ENCODE measurements at places on chromosomes 2 and 18. TPM values are rescaled to one million over a fixed set of nuclear protein-coding genes. Genes with fewer than 3 reads are reported as not detected.

Gene GALM
- total RNA-seq, result 20.0 TPM

DNA sequence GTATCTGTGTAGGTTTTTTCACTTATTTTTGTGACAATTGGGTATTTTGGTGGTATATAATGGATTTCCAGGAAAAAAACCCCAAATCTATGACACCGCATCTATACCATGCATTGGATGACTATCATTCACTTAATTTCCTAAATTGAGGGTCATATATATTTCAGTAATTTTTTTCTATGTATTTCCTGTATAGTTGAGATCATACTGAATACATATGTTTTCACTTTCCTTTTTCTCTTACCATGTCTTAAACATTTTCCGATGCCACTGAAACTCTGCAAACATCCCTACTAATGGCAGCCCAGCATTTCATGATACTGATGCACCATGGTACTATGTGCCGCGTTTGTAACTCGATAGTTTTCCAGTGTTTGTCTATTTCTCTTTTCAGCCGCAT is 40.4 kb downstream of the CDKL4 start:
- DNase-seq, result no peak

GRCh38 chr2:111898703-111899514 is 502 bp downstream of the MERTK start:
- no peak for DNase-seq

- DNase-seq, result peak; percentile 51
Measured at GRCh38 chr2:232632904-232633412, 446 bp upstream of the EFHD1 start.
